Stimulated activated naive B cell treated with anti-CD40 and anti-IgM and Interleukin-4, amounts not matched to agents 10 μg/mL and 1 μg/mL and 100 μg/mL, for 72 hours (primary cell): ENCODE measurements at places on chromosomes 12 and 14.

DNA sequence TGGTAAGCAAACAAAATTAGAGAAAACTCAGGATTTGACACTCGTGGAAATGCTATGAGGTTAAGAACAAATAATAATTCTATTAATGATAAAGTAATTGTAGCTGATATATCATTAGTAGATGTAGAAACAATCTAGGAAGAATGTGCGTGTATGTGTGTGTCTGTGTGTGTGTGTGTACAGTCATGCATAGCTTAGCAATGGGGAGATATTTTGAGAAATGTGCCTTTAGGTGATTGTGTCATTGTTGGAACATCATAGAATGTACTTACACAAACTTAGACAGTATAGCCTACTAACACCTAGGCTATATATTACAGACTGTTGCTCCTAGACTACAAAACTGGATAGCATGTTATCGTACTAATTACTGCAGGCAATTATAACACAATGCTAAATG, 5.3 kb downstream of the CLEC2A start:
- peaks cover 3% of the 10 kb centered on the region for H3K4me1 ChIP-seq
- H3K36me3 ChIP-seq, result no peaks in the 10 kb centered on the region
- H3K27me3 ChIP-seq, result peaks cover 8% of the 10 kb centered on the region
- no peak overlapping the region for H3K4me3 ChIP-seq
- H3K27ac ChIP-seq, result no peak overlapping the region

- H3K27me3 ChIP-seq, result no peaks in the 10 kb centered on the region
- H3K27ac ChIP-seq, result peak overlapping the region; percentile 86
- peaks cover 17% of the 10 kb centered on the region for H3K4me1 ChIP-seq
Observed at GRCh38 chr14:70726651-70727375, 82.5 kb downstream of the MAP3K9 start.

- DNase-seq, result no peak
- peaks cover 4% of the 10 kb centered on the region for H3K27me3 ChIP-seq
- H3K4me3 ChIP-seq, result no peak overlapping the region
- no peaks in the 10 kb centered on the region for H3K4me1 ChIP-seq
- no peak overlapping the region for H3K27ac ChIP-seq
Observed at GRCh38 chr12:63935361-63935760, 90.9 kb downstream of the SRGAP1 start.

DNA sequence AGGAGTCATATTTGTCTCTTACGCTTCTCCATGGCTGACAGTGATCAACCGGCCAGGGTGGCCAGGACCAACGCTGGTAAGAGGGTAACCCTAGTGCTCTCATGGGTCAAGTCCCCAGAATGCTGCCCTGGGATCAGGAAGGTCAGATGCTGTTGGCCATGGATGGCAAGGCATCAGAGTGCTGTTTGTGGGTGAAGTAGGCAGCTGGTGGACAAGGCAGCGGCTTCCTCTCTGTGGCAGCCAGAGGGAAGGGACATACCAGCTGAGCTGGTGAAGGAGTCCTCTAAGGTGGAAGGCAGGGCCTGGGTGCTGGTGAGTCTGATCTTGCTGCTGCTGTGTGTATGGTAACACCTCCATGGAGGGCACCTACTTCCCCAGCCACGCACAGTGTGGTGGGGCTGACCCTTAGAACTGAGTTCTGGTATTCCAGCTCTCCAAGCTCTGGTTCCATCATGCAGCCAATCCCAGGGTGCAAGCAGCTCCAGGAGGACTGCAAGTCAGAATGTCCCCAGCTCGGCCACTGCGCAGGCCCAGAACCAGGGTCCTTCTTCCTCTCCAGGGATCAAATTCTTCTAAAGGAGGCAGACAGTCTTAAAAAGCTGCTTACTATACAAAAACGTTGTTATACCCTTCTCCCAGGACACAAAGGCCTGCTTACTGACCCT, 13.4 kb upstream of the SMOC1 start:
- H3K4me3 ChIP-seq, result no peak overlapping the region
- H3K27ac ChIP-seq, result no peak overlapping the region
- no peak for DNase-seq
- H3K36me3 ChIP-seq, result no peaks in the 10 kb centered on the region
- H3K4me1 ChIP-seq, result no peaks in the 10 kb centered on the region

DNA sequence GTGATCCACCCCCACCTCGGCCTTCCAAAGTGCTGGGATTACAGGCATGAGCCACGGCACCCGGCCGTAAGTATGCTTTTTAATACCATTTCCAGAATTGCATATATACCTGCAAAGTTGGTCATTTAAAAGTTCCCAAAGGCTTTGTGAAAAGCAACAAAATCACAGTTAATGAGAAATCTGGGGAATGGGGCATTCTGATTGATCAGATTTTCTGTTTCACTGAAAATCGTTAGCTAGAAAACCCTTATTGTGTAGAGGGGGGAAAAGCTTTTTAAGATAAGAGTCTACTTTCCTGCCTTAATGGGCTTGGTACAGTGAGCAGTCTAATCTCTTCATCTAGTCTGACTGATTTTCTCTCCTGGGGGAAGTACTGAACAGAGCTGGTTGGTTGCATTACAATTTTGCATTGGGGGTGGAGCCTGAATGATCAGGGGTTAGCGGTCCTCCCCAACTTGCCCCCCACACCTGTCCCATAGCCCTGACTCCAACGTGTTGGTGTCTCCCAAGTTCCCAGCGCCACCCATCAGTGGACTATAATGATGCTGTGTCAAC, 23.8 kb downstream of the IL31 start:
- no peak overlapping the region for H3K27ac ChIP-seq
- no peaks in the 10 kb centered on the region for H3K4me1 ChIP-seq
- no peak for DNase-seq
- H3K4me3 ChIP-seq, result no peak overlapping the region

DNA sequence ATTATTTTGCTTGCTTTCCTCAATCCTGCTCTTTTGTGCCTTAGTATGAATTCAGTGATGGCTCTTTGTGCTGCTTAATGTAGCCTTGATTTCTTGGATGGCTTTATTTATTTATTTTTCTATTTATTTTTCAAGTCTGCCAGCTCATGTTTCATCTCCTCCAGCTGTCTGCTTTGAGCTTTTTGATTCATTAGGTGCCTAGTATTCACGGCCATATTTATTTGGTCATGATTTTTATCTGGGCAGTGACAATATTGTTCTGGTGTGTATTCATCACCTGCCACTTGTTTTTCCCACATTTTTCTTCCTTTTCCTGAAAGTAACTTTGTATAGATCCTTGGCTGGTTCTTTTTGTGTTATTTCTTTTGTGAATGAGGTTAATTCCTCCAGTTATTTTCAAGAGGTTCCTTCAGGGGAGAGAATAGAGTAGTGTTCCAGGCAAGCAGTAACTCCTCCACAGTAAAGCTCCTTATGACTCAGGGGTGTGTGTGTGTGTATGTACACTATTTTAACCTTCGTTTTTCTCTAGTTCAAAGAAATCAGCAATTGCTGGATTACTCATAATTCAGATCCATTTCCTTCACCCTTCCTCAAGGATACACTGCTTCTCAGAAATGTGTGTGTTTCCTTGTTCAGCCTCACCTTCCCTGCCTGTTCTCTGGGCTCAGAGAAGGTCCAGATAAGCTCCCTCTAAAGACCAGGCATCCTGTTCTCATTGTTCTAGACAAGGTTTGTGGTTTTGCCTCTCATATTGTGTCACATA, 51.6 kb upstream of the PMCH start:
- no peaks in the 10 kb centered on the region for H3K36me3 ChIP-seq
- no peak overlapping the region for H3K27ac ChIP-seq
- peaks cover 37% of the 10 kb centered on the region for H3K27me3 ChIP-seq
- no peak overlapping the region for H3K4me3 ChIP-seq
- DNase-seq, result no peak

DNA sequence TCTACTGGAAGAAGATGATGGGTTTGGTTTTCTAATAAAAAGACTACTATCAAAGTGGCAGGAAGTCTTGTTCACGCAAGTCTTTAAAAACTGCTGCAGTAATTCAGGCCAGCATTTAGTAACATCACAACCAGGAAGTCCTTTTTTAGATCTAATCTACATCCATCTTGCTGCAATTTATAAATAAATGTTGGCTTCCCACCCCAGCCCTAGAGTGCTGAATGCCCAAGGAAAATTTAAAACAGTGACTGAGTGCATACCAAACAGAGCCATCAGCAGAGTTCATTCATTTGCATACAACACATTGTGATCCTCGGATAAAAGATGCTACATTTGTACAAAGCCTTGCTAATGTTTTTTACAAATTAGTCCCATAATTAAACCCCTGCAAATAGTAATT, 72.1 kb downstream of the PHLDA1 start:
- H3K4me1 ChIP-seq, result peaks cover 5% of the 10 kb centered on the region
- H3K36me3 ChIP-seq, result no peaks in the 10 kb centered on the region
- DNase-seq, result no peak
- no peak overlapping the region for H3K27ac ChIP-seq

DNA sequence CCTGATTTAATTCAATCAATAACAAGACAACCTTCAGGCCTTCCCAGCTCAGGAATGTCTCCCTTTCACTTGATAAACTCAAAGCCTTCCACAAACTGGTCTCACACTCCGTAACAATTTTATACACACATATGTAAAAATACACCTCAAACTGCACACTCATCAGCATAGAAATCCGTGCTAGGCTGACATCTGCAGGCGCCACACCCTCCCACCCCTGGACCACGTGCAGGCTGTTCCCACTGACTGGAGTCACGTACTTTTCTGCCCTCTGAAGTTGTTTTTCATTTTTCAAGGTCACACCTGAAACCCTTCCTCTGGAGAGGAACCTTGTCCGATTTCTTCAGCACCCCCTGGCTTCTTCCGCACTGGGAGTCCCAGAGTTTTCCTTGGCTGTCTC, 27.6 kb downstream of the FBXO21 start:
- no peak for DNase-seq
- H3K4me1 ChIP-seq, result peaks cover 2% of the 10 kb centered on the region
- no peaks in the 10 kb centered on the region for H3K27me3 ChIP-seq
- H3K4me3 ChIP-seq, result no peak overlapping the region
- H3K27ac ChIP-seq, result peak overlapping the region; percentile 42

DNA sequence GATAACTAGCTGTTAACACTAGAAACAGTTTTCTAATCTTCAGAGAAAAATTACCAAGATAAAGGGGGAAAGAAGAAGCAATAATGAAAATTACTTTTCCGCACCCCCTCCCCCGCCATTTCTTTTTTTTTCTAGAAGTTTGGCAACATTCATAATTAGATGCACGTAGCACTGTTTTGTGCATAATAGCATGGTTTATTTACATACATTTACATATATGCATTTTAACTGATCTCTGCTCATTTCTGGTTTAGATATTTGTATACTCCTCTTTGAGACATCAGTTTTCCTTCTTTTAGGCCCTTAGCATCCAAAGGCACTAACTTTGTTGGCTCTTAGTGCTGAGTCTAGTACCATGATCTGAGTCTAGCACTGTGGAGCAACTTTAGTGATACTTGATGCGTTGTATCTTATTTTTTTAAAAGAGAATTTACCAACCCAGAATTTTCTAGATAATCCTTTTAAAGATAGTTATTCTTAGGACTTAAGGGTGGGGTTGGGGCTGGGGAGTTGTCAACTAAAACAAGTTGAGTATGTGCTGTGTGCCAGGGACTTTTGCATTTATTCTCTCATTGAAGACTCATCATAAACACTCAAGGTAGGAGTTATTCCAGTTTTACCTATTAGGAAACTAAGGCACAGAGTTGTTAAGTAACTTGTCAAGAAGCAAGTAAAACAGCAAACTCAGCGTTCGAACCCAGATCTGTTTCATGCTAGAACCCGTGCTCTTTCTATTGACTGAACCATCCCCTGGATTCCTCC, 110.5 kb downstream of the DIP2B start:
- DNase-seq, result no peak
- no peak overlapping the region for H3K27ac ChIP-seq
- no peaks in the 10 kb centered on the region for H3K27me3 ChIP-seq
- H3K4me3 ChIP-seq, result no peak overlapping the region
- peaks cover 16% of the 10 kb centered on the region for H3K4me1 ChIP-seq
- H3K36me3 ChIP-seq, result peaks cover 3% of the 10 kb centered on the region

DNA sequence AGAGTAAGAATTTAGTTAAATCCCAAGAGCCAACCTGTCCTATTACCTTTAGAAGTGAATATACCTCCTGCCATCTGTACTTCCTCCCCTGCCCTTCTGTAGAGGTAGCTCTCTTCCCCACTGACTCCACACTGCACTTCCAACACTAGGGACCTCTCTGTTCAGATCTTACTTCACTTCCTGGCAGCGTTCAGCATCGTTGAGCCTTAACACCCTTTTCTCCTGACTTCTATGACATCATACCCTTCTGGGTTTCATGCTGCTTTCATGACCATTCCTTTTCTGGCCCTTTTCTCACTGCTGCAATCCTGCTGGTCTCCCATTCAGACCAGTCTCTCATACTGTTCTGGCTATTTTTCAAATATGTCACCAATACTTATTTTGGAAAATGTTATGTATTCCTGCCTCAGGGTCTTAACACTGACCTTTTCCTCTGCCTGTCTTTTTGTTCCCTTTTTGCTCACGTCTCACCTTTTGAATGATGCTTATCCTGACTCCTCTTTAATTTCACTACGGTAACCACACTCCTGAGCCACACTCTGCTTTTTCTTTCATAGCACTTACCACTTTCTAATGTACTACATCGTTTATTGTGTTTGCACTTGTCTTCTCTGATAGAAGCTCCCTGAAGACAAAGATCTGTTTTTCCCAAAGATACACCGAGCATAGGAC, 67.6 kb downstream of the PLEKHA5 start:
- no peak overlapping the region for H3K4me3 ChIP-seq
- no peak overlapping the region for H3K27ac ChIP-seq
- H3K36me3 ChIP-seq, result peaks cover 2% of the 10 kb centered on the region
- no peak for DNase-seq
- H3K27me3 ChIP-seq, result no peaks in the 10 kb centered on the region

- H3K36me3 ChIP-seq, result no peaks in the 10 kb centered on the region
- H3K27ac ChIP-seq, result no peak overlapping the region
- H3K27me3 ChIP-seq, result peaks cover 22% of the 10 kb centered on the region
- H3K4me3 ChIP-seq, result no peak overlapping the region
- DNase-seq, result no peak
Observed at GRCh38 chr12:124637581-124637981, 70.2 kb upstream of the NCOR2 start.

GRCh38 chr12:109459247-109459646, 17.9 kb downstream of the KCTD10 start:
- no peak for DNase-seq
- no peak overlapping the region for H3K27ac ChIP-seq
- H3K4me1 ChIP-seq, result peaks cover 36% of the 10 kb centered on the region

GRCh38 chr14:71730471-71730870, 201.8 kb upstream of the RGS6 start:
- H3K27ac ChIP-seq, result no peak overlapping the region
- DNase-seq, result no peak
- H3K4me3 ChIP-seq, result no peak overlapping the region
- peaks cover 2% of the 10 kb centered on the region for H3K4me1 ChIP-seq

DNA sequence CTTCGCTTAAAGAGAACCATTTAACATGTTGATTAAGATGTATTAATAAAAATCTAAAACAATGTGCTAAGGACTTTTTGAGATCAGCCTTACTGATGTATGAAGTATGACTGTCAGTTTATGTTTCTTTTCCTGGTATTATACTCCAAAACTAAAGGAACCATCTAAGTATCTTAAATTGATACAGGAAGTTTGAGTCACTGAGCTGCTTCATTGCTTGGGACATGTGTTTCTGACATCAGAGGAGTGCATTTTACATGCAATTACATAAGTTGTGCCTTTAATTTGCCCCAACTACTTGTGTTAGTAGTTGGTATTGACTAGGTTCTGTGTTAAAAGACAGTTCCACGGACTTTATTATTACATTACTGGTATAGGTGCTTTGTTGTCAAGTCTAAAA, 50.9 kb downstream of the PROX2 start:
- H3K4me1 ChIP-seq, result no peaks in the 10 kb centered on the region
- H3K36me3 ChIP-seq, result peaks cover 34% of the 10 kb centered on the region
- DNase-seq, result no peak
- no peak overlapping the region for H3K4me3 ChIP-seq
- H3K27me3 ChIP-seq, result no peaks in the 10 kb centered on the region
